ENCODE measurements at places on chromosomes 6 and 20.
A peak's percentile ranks its signal among the peaks of the same experiment; 100 is the strongest.

GRCh38 chr6:151534576-151534975 is 40.8 kb downstream of the CCDC170 start:
- DNase-seq = no peak

DNA sequence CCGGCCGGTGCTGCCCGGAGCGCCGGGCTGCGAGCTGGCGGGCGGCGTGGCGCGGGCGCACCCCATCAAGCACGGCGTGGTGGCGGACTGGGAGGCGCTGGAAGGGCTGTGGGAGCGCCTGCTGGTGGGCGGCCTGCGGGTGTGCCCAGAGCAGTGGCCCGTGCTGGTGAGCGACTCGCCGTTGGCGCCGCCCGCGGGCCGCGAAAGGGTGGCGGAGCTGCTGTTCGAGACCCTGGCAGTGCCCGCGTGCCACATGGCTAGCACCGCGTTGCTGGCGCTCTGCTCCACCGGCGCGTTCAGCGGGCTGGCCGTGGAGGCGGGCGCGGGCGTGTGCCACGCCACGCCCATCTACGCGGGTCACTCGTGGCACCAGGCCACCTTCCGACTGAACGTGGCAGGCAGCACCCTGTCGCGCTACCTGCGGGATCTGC is 517 bp downstream of the ACTL10 start:
- DNase-seq = peak; percentile 76

DNA sequence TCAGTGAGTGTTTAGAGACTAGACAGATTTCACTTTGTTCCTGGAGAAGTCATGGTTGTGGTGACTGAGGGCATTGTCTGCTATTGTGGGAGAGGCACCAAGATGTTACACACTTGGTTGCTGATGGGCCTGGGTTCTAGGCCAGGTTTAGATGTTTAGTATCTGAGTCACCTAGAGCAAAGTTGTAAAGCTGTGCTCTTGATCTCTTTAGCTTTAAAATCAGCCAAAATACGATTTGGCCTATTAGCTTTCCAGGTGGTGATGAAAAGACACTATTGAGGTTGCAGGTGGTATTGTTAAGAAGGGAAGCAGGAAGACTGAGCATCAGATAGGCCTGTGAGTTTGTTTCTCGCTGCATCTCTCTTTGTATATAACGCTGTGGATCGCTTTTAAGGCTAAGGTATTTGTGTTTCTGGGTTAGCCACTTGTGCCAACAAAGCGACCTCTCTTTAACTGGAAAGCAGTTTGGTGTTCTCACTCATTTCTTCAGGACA is 48.6 kb downstream of the FOXO3 start:
- DNase-seq = no peak

GRCh38 chr6:7578516-7578915 is 11.5 kb upstream of the SNRNP48 start:
- no peak for DNase-seq

GRCh38 chr6:45679631-45680030 is 301.9 kb upstream of the SUPT3H start:
- DNase-seq = no peak

- no peak for DNase-seq
Observed at GRCh38 chr6:34549026-34549803, 6.9 kb downstream of the SPDEF start.

DNA sequence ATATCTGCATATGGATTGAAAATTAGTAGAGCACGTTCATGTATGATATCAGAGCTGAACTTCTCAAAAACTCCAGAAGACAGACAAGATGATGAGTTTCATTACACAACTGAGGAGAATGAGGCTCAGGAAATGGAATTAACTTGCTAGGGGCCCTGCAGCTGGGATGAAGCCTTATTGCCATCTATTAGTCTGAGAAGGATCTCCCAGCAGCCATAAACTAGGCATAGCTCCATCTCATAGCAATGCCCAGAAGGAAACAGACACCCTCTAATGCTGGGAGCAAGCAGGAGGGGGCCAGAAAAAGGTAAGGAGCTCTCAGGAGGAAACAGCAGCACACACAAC is 18.0 kb downstream of the TFEB start:
- DNase-seq = no peak

- DNase-seq = no peak
Observed at GRCh38 chr6:156765117-156765516, 12.1 kb upstream of the ARID1B start.

GRCh38 chr6:17432356-17432755 is 39.0 kb downstream of the CAP2 start:
- DNase-seq = no peak

DNA sequence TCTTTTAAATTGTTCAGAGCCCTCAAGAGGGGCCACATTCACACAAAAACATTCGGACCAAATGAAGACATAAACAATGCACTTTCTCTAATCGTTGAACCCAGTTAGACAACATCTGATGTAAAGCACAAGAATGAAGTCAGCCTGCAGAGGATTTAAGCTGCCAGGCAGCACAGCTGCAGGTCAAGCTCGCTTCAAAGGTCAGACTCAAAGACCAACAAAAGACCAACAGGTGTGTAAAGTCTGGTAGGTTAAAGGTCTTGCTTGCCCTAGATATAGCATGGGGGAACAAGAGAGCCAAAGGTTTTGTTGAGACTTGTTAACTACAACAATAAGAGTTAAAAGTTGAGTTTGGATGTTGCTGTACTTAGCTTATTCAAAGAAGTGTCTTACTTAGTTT is 26.7 kb upstream of the MYLIP start:
- no peak for DNase-seq

DNA sequence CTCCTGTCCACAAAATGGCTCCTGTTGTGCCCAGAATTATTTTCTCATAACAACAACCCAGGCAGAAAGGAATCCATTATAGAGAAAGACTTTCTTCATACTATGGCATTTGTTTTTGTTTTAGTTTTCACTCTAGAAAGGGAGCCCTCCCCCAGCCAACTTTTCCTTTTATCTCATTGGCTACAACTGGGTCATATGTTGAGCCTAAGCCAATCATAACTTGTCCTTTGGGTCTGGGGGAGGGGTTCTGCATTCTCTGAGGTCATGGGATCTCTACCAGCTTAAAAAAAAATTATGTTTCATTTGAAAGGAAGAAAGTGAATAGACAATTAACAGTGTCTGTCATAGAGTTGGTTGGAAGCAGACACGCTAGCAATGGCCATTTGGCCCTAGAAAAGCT is 177.6 kb downstream of the AIG1 start:
- DNase-seq = no peak

DNA sequence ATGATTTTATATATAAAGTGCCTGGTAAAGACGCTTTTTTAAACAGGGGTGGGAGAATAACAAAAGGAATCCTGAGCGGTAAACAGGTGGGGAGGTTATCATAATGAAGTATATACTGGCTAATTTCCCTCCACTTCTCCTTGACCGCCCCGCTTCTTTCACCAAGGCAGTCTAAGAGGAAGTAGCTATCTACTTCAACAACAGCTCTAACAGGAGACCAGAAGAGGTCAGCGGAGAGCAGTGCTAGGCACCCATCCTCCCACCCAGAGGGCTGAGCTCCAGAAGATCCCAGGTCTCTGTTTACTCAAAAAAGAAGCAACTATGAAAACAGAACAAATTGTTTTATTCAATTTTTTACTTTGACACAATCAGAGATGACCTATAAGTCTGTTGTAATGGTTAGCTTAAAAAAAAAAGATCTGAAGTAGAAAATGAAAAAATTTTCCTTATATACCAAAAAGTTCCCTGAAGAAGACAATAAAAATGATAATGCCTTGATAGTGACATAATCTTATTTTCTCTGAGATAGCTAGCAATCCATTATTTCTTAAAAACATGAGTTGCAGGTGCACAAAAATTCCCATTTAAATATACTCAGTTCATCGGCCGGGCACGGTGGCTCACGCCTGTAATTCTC is 141.1 kb downstream of the PDSS2 start:
- DNase-seq = peak; percentile 19

DNA sequence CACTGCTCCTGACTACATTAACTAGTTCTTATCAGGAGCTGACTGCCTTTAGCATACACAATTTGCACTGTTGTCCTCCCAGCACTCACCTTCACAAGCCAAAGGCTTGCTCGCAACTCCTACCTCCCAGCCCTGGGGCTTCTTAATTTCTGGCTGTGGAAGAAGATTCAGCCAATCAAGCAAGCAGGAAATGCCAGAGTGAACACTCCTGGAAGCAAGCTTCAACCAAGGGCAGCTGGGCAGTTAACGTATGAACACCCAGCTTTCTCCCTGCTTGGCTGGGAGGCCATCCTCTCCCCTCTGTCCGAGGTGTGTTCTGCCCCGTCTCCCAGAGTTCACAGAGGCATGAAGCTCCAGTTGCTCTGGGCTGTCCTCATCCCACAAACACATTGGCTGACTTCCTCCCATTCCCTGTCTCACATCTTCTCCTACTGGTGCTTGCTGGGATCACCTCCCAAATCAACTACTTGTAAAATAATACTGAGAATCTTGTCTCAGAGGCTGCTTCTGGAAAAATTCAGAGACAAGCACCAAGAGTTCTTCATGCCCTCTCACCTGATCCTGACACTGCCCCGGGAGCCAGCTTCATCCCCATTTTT is 15.3 kb upstream of the SRSF6 start:
- DNase-seq = no peak

GRCh38 chr20:58577871-58578598 is 62.8 kb upstream of the APCDD1L start:
- no peak for DNase-seq

DNA sequence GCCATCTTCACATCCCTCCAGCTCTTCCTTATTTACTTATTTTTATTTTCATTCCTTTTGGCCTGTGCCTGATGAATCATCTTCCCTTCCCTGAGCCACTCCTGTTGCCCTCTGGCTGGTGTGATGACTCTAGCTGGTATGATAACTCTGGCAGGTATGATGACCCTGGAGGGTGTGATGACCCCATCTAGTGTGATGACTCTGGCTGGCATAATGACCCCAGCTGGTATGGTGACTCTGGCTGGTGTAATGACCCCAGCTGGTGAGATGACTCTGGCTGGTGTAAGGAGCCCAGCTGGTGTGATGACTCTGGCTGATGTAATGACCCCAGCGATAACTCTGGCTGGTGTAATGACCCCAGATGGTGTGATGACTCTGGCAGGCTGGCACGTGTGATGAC is 426.8 kb downstream of the QKI start:
- DNase-seq = no peak

GRCh38 chr6:79627422-79627821 is 3.7 kb upstream of the SH3BGRL2 start:
- DNase-seq = no peak

GRCh38 chr6:124983383-124984083 is 21.3 kb downstream of the RNF217 start:
- no peak for DNase-seq

- DNase-seq = no peak
Observed at GRCh38 chr6:106214531-106214930, 111.0 kb downstream of the ATG5 start.

DNA sequence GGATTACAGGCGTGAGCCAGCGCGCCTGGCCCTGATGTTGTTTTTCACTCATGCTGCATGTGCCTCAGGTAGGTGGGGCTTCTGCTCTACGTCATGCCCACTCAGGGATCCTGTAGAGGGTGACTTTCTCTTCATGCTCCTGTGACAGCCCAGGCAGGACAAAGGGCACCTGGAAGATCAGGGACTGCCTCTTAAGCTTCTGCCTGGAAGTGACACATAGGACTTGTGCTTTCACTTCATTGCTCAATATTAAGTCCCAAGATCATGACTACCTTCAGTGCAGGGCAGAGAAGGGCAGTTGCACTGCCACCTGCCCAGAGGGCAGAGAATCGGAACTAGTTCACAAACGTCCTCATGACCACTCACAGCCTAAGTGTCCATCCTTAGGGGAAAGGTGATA is 249.5 kb upstream of the SULF2 start:
- no peak for DNase-seq

- DNase-seq = peak; percentile 90
Observed at GRCh38 chr6:155080881-155081845, 86.0 kb downstream of the TIAM2 start.

DNA sequence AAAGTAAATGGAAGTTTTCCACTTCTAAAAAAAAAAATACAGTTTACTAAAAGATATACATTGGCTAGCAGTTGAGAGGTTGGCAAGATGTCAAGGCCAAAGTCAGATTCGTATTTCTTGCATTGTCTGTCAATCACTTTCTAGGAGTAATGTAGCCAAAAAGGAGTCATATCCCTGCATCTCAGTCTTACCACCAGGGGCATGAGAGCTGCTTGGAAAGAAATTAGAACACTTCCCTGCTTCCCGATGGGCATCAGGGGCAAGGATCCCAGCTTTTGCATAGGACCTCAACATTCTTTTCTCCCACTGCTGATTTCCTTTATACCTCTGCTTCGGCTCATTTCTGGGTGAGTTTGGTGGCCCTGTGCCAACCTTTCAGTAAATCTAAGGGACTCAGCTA is 581.0 kb upstream of the MAP3K7 start:
- peak; percentile 8 for DNase-seq

GRCh38 chr6:73519926-73520687 is 725 bp downstream of the EEF1A1 start:
- DNase-seq = peak; percentile 70

DNA sequence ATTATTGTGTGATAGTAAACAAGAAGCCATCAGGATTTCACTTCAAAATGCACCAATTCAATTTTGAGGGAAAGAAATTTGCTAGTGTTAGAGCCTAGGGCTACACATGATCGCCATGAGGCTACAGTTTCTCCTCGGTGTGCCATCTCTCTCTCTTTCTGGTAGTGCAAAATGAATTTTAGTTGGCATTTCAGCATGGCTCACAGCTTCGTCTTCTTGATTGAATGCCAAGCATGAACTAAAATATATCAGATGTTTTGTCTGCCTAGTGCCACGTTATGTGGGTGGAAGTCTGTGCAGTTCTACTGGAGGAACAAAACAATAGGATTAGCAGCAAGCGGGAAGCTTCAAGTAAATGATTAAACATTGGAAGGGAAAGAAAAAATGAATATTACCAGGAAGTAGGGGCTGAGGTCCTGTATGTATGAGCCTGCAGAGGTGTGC is 6.8 kb upstream of the MRAP2 start:
- no peak for DNase-seq

DNA sequence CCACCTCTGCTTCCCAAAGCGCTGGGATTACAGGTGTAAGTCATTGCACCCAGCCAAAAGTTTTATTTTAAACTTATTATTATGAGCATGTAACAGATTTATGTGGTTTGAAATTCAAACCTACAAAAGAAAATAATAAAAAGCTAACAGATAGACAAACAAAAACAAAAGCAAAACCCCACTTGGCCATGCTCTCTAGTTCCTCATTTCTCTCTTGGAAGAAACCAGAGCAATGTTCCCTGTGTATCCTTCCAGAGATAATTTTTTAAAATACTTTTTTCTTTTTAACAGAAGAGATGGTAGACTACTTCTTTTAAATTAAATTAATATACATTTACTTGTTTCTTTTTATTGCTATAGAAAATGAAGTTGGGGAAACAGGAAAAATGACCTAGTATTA is 28.0 kb upstream of the SLC17A3 start:
- no peak for DNase-seq

GRCh38 chr6:164150232-164150631 is 735.7 kb downstream of the QKI start:
- no peak for DNase-seq

All from Caki2 (cell line).